NCI-H510A treated with DMSO at 0.1 percent for 48 hours (cell line): ENCODE measurements at places on chromosomes 1 and 21.
A peak's percentile ranks its signal among the peaks of the same experiment; 100 is the strongest.

GRCh38 chr1:171984850-171985485 is 143.7 kb downstream of the DNM3 start:
- DNase-seq = peak; percentile 30

- DNase-seq = no peak
Measured at GRCh38 chr1:239893127-239893731, 198.5 kb upstream of the FMN2 start.

DNA sequence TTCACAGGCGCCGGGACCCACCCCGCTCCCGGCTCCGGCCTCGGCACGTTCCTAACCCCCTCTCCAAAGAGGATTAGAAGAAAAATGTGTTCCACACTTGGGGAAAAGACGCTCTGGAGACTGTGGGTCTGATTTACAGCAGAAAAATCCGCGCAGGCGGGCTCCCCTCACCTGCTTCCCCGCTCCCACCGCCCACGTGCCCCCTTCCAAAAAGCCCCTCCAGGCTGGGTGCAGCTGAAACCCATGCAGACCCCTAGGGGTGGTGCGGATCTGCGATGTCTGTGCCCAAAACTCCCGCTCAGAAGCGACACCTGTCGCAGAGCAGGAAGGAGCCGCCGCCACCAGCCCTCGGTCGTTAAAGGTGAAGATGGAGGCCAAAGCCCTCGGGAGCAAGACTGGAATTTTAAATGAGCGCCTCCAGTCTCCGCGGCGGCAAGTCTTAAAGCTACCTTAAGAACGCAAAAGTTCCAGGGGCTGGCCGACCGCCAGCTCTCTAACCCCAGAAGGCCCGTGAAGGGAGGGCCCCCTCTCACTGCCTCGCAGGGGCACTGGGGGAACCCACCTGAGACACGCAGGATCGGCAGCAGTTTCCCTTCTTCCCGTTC is 688 bp upstream of the CHD5 start:
- no peak for DNase-seq

- peak; percentile 2 for DNase-seq
Measured at GRCh38 chr1:206967096-206967849, 3.0 kb downstream of the FCAMR start.

DNA sequence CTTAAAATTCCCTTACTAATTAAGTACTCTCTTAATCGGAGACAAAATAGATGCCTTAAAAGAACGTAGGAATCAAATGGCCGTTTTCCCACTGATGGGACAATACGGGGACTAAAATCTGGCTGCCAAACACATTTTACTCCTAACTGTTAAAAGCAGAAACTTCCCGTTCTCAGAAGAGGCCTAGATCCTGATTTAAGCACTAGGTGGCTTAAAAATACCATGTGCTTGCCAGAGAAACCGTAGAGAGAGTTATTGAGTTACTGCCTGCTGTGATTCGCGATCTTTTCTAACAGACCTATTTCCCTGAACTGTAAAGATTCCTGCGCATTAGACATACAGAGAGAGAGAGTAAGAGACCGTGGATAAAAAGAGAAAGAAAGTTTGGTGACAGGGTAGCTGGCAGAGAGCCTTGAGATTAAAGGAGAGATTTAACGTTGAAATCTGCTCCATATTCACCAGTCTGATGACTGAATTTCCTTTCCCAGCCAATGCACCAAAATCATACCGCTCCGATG is 54.4 kb upstream of the STUM start:
- DNase-seq = no peak

DNA sequence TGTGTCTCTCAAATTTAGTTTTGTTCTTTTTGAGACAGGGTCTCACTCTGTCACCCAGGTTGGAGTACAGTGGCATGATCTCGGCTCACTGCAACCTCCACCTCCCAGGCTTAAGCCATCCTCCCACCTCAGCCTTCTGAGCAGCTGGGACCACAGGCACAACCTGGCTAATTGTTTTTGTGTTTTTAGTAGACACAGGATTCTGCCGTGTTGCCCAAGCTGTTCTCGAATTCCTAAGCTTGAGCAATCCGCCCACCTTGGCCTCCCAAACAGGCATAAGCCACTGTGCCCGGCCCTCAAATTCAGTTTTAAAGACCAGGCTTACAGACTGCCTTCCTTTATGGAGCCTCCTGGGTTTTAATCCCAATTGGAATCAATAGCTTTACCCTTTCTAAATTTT is 83.7 kb upstream of the SELENON start:
- no peak for DNase-seq

DNA sequence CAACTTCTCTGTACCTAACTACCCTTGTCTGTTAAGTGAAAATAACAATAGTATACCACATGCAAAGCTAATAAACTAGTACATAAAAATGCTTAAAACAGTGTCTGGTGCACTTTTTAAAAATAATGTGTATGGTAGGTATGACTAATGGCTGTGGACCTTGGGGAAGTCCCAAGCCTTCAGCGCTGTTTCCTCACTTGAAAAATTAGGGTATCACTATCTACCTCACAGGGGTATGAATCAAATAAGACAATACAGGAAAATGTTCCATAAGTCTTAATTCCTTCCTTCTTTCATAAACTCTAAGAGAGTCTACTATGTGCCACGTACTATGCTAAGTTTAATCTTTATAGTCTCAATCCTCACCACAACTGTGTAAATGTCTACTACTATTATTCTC is 32.0 kb downstream of the EGLN1 start:
- no peak for DNase-seq

DNA sequence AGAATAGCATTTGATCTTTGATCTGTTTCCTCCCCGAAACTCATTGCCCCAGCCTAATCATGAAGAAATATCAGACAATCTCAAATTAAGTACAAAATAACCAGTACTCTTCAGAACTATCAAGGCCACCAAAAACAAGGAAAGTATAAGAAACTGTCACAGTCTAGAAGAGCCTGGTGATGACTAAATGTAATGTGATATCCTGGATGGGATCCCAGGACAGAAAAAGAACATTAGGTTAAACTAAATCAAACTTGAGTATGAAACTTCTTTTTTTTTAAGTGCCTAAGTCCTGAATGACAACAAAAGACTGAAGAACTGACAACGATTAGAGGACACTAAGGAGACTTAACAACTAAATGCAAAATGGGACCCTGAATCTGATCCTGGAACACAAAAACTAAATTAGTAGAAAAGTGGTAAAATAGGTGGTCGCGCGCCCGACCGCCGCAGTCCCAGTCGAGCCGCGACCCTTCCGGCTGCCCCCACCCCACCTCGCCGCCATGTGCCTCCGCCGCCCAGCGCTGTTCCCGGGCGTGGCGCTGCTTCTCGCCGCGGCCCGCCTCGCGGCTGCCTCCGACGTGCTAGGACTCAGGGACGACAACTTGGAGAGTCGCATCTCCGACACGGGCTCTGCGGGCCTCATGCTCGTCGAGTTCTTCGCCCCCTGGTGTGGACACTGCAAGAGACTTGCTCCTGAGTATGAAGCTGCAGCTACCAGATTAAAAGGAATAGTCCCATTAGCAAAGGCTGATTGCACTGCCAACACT is 5.5 kb upstream of the PRKAB2 start:
- DNase-seq = no peak

DNA sequence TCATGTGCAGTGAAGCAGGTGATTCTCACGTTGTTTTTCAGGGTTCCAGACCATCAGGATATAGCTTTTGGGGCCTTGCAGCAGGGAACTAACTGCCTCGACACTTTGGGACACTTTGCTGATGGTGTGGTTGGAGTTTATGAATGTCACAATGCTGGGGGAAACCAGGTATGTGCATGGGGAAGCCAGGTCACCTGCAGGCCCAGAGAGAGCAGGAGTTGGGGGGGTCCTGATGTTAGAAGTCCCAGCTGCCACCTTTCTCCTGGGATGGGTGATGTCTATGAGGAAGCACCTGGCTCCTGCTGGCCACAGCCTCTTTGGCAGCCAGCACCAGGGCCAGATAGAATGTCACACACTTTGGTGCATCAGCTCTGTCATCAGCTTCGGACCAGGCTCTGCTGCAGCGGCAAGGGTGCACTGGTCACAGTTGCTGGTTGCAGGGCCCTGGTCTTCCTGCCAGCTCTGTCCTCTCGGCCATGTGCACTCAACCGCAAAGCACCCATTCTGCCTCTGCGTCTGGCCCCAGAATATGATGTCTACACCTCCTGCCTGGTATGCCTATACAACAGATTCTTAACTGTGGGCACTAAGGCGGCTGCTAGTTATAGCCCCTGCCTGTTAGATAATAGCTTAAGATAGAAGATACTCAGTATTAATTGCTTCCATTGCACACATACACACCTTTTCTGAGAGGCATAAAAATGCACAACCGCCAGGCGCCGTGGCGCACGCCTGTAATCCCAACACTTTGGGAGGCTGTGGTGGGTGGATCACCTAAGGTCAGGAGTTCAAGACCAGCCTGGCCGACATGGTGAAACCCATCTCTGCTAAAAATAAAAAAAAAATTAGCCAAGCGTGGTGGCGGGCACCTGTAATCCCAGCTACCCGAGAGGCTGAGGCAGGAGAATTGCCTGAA is 160.7 kb downstream of the PGBD5 start:
- DNase-seq = no peak

GRCh38 chr1:150187560-150187931 is 37.8 kb downstream of the PLEKHO1 start:
- DNase-seq = no peak

- no peak for DNase-seq
Measured at GRCh38 chr1:231032963-231033362, 7.1 kb downstream of the FAM89A start.

DNA sequence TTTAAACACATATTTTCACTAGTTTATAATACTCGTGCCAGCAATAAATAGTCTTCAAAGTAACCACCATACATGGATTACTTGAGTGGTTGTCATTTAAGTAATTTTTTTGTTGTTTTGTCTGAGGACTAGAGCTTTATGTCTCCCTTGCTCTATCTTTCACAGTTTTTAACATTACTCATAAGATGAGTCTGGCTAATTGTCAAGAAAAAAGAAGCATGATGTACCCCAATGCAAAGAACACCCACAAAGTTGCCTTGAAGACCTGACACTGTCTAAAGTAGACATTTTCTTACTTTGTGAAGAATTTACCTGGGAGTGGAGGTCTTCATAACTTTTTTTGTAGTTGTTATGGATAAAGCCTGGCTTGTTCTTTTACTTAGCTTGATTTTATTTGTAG is 210.4 kb upstream of the BRINP3 start:
- no peak for DNase-seq

GRCh38 chr1:226985839-226986463 is 45.9 kb downstream of the COQ8A start:
- no peak for DNase-seq

GRCh38 chr21:29557931-29558725 is 259.4 kb downstream of the BACH1 start:
- no peak for DNase-seq

- DNase-seq = peak; percentile 69
Measured at GRCh38 chr1:36175137-36176095, 19.5 kb downstream of the MAP7D1 start.

DNA sequence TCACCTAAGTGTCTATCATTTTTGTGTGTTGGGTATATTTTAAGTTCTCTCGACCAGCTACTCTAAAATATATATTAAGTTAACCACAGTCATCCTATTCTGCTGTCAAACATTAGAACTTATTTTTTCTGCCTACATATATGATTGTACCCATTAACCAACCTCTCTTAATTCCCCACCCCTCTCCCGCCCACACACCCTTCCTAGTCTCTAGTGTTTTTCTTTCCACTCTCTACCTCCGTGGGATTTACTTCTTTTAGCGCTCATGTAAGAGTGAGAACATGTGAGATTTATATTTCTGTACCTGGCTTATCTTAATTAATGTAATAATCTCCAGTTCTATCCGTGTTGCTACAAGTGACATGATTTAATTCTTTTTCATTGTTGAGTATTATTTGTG is 26.6 kb downstream of the KCNK2 start:
- no peak for DNase-seq

DNA sequence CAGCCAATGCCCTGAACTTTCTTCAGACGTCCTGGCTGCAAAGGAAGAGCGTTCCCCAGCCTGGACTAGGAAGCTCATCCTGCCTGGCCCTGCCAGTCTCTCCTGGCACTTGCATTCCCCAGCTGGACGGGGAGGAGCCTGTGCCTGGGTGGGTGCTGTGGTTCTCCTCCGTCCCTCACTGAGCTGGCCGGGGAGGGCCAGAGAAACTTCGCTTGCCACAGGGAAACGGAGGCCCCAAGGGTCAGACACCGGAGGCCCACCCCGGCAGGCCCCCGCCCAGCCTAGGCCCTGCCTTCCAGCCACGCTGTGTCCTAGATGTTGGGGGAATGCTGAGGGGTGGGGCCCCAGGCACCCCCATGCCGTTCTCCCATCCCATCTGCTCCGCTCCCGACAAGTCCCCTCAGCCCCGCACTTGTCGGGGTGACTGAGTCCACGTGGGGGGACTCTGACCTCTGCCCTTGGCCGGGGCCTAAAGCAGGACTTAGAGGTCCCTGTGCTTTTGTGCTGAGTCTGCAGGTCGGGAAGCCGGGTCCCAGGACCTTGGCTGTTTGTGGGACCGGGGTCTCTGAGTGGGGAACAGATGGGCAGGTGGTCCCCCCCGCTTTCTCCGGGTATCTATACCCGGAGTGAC is 4.8 kb downstream of the FTCD start:
- DNase-seq = no peak

GRCh38 chr1:92362970-92363369 is 64.1 kb downstream of the RPAP2 start:
- DNase-seq = no peak

DNA sequence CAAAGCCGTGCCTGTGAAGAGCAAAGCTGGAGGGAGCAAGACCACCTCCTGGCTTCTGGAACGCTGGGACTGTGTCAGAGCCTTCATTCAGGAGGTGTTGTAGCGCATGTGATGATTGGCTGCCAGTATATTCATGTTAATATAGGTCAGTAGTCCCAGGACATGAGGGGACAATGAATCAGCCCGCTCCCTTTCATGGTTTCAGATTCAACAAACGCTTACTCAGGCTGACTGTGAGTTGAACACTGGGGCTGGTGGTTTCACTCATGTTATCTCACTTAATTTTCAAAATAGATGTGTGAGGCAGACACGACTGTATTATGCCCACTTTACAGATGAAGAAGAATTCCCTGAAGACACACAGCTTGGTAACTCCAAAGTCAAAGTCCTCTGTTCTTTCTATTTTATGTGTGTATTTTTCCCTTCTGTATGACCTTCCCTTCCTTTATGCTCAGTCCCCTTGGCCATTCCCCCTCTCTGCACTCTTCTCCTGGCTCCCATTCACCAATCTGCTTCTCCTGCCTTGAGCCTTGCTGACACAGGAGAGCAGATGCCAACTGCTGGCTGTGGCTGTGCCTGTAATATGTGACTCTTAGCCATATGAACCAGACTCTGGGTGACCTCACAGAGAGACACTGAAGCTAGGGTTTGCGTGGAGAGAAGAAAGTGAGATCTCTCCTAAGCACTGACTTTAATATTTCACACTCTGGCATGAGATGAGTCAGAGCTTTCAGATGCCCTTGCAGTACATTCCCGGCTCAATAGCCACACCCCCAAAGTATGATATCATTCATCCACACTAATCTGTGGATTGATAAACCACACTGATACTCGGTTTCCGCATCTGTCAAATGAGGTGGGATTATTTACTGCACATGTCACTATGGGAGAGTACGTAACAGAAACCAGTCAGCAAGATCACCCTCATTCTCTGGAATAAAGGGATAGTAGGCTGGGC is 31.4 kb upstream of the KIRREL1 start:
- no peak for DNase-seq

GRCh38 chr1:109295712-109296415 is 10.9 kb downstream of the MYBPHL start:
- no peak for DNase-seq
